GM23248 (cell line): ENCODE measurements at places on chromosomes 4 and X.

GRCh38 chr4:776743-777441, 49.0 kb downstream of the CPLX1 start:
- DNase-seq: no peak

- DNase-seq: no peak
These were observed 385.0 kb upstream of the SMIM31 start for GRCh38 chr4:164368894-164369293.

GRCh38 chr4:187732524-187732923, 263.0 kb upstream of the ZFP42 start:
- no peak for DNase-seq

- DNase-seq: no peak
These were observed 704.8 kb upstream of the TENM3 start for GRCh38 chr4:181538431-181538830.

GRCh38 chr4:137422666-137423065, 109.6 kb downstream of the PCDH18 start:
- peak; percentile 3 for DNase-seq

DNA sequence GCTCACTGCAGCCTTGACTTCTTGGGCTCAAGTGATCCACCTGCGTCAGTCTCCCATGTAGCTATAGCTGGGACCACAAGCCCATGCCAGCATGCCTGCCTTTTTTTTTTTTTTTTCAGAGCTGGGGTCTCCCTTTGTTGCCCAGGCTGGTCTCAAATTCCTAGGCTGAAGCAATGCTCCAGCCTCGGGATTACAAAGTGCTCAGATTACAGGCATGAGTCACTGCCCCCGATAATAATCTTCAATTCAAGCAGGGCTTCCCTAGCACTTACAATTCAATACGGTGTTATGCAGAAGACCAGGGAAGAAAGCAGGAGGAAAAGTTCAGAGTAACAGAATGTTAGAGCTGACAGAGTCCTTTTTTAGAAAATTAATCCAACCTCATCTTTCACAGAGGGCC, 26.1 kb downstream of the OTOP1 start:
- DNase-seq: peak; percentile 9

- DNase-seq: no peak
These were observed 11.8 kb upstream of the CPLX1 start for GRCh38 chr4:837772-838171.

- no peak for DNase-seq
These were observed 1299.5 kb downstream of the FSTL5 start for GRCh38 chr4:160864253-160864652.

DNA sequence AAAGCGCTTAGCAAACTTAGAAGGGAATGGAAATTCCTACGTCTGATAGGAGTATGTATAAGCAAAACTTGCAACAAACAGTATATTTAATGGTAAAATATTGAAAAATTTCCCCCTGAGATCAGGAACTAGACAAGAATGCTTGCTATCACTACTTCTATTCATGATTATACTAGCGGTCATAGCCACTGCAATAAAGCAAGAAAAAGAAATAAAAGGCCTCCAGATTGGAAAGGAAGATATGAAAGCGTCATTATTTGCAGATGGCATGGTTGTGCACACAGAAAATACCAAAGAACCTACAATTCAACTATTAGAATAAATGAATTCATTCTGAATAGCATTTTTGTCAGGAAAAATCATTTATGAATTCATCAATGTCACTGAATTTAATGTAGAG, 87.2 kb upstream of the BCOR start:
- DNase-seq: no peak

DNA sequence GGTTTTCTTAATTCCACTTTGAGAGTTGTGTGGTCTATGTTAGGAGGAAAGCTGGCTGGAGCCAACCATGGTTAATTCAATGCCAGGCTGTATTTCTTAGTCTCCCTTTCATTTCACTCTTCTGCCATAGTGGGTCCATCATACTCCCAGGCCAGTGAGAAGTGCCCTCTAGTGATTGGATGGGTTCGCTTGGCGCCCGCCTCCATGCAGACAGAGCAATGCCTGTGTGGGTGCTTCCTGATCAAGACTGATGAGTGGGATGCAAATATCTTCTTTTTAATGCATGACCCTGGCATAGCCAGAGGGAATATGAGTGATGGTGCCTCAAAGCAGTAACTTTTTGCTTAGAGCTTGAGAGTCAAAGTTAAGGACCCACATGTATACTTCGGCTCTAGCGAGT, 6.4 kb downstream of the BMX start:
- no peak for DNase-seq

DNA sequence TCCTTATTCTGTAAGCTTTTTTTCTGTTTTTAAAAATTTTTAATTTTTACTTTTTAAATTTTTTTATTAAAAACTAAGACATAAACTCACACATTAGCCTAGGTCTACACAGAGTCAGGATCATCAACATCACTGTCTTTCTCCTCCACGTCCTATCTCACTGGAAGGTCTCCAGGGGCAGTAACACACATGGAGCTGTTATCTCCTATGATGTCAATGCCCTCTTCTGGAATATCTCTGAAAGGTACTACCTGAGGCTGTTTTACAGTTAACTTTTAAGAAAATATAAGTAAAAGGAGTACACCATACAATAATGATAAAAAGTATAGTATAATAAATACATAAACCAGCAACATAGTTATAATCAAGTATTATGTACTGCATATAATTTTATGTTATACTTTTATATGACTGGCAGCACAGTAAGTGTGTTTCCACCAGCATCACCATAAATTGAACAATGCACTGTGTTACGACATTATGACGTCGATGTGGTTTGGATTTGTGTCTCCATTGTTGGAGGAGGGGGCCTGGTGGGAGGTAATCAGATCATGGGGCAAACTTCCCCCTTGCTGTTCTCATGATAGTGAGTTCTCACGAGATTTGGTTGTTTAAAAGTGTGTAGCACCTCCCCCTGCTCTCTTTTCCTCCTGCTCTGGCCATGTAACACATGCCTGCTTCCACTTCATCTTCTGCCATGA, 21.3 kb downstream of the IL15 start:
- DNase-seq: no peak

- DNase-seq: peak; percentile 60
These were observed 329 bp downstream of the TBC1D14 start for GRCh38 chr4:6909970-6910339.

DNA sequence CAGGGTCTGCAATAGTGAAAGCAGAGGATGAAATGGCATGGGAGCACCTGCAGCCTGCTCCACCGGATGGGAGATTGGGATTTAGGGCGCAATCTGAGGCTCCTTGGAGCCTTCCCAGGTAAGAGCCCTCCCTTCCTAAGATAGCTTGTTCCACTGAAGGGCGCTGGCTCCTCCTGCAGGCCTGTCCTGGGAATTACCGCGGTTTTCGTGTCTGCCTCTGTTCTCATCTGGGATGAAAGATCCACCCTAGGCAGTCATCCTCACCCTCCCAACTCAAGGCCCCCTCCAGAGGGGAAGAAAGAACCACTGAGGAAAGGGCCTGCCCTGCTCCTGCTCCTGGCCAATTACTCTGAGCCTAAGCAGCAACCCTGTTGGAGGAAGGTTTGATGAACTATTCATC, 547.5 kb downstream of the SMARCA1 start:
- peak; percentile 6 for DNase-seq

- DNase-seq: no peak
These were observed 290.5 kb downstream of the BMPR1B start for GRCh38 chr4:95048296-95048695.

- peak; percentile 77 for DNase-seq
These were observed 63.2 kb downstream of the PHEX start for GRCh38 chrX:22095286-22095685.

DNA sequence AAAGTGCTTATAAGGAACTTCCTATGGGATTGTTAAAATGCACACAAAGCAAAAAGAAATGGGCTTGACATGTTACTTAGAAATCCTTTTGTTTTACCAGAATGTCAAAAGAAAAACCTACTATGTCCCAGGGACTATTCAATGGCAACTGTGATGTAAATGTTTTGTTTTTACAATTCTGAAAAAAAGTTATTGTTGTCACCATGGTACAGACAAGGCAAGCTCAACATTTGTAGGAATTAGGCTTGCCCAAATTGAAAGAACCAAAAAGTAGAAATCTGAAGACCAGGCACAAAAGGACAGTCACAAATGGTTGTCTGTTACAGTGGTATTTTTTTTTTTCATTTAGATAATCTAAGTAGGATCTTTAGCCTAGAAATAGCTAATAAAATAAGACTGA, 638.6 kb downstream of the STPG2 start:
- no peak for DNase-seq

- DNase-seq: no peak
These were observed 74.8 kb downstream of the STARD8 start for GRCh38 chrX:68721991-68722860.

GRCh38 chrX:499870-500364, 113.2 kb upstream of the PPP2R3B start:
- no peak for DNase-seq

- DNase-seq: no peak
These were observed 82.7 kb downstream of the CRMP1 start for GRCh38 chr4:5810151-5810550.
